ENCODE measurements at places on chromosomes 16 and 17. TPM values are rescaled to one million over a fixed set of nuclear protein-coding genes. Genes with fewer than 3 reads are reported as not detected.

The BCAR1 gene
- 0.98 TPM for total RNA-seq

The HEATR9 gene
- 1.5 TPM for total RNA-seq

The OR1F1 gene
- total RNA-seq = not detected

The TEX2 gene
- 15.6 TPM for total RNA-seq

The LGALS9 gene
- total RNA-seq = 33.1 TPM

The DNAAF1 gene
- total RNA-seq = not detected

The TPSD1 gene
- 0.30 TPM for total RNA-seq

The SLX1A gene
- total RNA-seq = 31.6 TPM

The CRYBA1 gene
- total RNA-seq = not detected

The NDRG4 gene
- total RNA-seq = 1.7 TPM

The ABCC11 gene
- 0.29 TPM for total RNA-seq

The ITGA2B gene
- total RNA-seq = 1.1 TPM

The RNF151 gene
- not detected for total RNA-seq

The HNF1B gene
- total RNA-seq = 0.10 TPM

The SMIM36 gene
- not detected for total RNA-seq

Measured in T-cell (primary cell).